ENCODE measurements at places on chromosomes 5 and 9.

DNA sequence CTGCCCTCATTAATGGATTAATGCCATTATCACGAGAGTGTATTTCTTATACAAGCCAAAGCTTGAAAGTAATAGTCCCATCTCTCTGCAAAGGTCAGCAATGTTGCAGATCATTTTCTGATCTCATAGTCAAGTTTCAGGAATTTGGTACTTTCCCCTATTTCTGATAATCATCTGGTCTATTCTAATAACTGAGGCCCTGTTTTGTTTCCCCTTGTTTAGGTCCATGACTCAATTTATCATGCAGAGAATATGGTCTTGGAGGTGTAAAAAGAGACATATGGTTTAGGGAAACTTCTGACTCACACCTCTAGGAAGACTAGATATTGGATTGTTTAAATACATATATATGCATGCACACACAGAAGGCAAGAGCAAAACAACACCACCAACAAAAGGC, 339.3 kb upstream of the NUDT12 start:
- DNase-seq = no peak

GRCh38 chr5:162096448-162096847, 28.9 kb downstream of the GABRG2 start:
- DNase-seq = no peak

DNA sequence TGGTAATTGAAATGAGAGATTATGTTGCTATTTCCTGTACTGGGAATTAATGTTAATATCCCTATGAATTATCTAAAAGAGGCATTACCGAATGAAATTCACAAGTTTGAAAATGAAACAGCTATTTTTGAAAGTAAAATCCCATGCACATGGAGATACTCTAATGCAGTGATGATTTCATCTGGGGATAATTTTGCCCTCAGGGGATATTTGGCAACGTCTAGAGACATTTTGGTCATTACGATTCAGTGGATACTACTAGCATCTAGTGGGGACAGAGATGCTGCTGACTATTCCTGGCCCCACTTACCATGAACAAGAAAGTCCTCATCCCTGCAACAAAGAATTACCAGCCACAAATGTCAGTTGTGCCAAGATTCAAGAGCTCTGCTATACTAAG, 500.9 kb downstream of the EFNA5 start:
- no peak for DNase-seq

DNA sequence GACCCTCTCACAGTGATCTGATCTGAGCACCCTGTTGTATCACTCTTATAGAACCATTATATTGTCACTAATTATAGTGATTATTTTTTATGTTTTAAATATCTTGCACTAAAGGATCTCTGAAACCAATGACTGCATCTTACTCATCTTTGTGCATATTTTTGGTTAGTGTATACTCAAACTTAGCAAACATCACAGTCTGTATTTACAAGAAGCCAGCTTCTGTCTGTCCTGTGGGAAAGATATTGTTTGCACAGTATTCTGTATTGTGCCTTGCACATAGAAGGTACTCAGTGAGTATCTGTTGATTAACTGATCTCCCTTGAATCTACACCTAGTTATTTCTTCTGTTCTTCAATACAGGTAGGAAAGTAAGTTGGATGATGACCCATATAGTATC, 131.5 kb downstream of the PAM start:
- DNase-seq = no peak

DNA sequence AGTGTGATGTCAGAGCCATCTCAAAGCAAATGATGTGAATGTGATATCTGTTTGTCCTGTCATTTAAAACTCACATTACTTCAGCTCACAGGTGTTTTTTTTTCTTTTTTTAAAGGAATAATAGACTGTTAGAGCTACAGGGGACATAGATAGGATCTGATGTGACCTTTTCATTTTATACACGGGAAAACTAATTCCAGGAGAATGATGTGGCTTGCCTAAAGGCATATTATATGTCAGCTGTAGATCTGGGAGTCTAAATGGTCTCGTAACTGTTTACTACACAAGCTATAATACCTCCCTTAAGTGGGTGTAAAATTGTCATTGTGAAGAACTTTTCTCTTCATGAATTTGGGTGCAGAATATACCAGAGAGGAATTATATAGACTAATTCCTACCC, 2.0 kb downstream of the NMUR2 start:
- DNase-seq = no peak

DNA sequence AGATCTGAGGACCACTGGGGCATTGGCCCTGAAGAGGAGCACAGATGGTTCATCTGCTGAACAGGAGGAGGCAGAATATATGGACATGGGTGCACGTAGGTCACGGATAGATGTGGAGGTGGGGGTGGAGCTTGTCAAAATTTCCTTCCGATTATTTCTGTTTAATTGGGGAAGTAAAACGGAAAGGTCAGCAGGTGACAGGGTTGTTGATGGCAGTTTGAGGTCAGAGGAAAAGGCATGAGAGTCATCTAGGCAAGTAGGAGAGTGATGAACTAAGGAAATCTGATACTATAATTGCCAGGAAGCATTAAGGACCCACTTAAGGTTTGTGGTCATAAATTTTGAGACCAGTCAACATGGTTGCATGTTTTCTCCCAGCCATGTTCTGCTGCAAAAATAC, 8.4 kb upstream of the FAM81B start:
- no peak for DNase-seq

GRCh38 chr5:171395042-171395441, 7.4 kb downstream of the NPM1 start:
- no peak for DNase-seq

- no peak for DNase-seq
These were observed 7.3 kb upstream of the HNRNPAB start for GRCh38 chr5:178196986-178197385.

DNA sequence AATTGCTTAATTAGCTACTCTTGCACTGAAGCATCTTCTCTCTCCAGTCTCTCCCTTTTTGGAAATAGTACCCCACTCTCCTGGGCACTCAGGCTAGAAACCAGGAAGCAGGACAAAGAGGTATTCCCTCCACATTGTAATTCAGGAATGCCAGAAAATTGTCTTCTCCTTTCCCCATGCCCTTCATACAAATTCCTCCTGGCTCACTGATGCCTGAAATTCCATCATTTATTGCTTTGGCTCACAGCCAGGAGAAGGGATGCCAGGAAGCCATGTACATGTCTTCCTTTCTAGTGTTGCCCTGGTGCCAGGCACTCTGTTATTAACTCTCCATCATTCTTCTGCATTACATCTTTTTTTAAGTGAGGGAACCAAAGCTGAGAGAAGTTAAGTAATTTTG, 716.5 kb upstream of the C9orf72 start:
- DNase-seq = no peak

- no peak for DNase-seq
These were observed 234.9 kb downstream of the SPATA31D1 start for GRCh38 chr9:82223442-82223841.

DNA sequence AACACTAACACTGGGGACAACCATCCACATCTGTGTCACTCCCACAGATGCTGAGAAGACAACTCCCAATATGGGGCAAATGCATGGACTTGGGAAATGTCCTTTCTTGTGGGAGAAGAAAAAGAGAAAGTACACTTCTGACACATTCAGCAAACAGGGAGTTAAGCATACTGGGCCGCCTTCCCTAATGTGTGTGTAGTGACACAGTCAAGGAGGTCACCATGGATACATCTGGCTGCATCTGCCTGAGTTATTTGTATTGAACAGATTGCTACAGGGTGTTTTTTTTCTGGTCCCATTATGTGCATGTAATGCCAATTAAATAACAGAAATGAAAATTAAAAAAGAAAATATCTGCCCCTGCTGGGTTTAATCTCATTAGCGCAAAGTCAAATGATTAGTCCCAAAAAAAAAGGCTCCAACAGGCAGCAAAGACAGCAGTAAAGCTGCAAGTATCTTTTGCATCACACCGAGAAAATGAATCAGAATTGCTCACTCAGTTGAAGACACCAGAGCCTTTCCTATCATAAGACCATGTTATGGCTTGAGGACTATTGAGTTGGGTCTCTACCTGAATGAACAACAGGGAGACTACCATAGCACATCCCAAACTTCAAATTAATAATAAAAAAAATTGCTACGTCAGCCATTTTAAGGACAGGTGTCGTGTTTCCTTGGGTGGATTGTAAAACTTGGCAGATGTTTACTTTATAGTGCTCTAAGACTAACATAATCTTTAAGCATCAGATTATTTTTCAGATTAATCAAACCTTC, 395.9 kb downstream of the DTWD2 start:
- no peak for DNase-seq

DNA sequence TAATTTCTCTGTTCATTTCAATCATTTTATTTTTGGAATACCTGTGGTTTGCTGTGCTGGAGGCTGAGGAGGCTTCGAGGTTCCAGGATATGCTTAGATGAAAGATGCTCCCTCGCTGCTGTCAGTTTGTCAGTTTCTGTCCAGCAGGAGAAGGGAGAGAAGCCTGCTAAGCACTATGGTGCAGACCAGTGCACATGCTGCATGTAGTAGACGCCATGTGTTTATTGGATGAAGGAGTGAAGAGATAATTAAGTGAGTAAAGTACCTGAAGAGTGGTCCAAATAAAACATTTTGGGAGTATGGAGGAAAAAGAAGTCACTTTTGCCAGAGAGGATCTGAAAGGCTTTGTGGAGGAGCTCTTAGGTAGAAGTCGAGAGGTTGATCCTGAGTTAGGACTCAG, 2.1 kb downstream of the PDZD2 start:
- no peak for DNase-seq

GRCh38 chr5:65817931-65818330, 95.9 kb downstream of the NLN start:
- no peak for DNase-seq

GRCh38 chr5:66074901-66075300, 69.2 kb upstream of the SREK1 start:
- no peak for DNase-seq

DNA sequence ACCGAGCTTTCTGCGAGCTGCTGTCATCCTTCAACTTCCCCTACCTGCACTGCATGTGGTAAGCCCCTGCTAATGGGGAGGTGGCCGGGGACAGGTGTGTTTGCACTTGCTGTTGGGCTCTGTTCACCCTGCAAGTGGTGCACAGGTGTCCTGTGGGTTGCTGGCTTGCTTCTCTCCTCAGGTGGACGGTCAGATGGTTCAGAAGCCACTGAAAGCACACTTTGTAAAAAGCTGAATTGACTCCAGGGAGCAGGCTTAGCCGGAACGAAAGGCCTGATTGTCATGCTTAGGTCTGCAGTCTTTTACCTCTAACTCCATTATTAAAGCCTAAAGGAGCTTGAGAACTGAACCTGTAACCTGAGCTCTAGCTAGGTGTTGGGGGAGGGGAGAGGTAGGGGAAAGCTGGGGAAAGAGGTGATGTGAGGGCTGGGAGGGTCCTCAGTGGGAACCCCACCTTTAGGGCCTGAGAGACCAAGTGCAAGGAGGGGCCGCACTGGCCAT, 37.6 kb downstream of the ACER2 start:
- DNase-seq = no peak

DNA sequence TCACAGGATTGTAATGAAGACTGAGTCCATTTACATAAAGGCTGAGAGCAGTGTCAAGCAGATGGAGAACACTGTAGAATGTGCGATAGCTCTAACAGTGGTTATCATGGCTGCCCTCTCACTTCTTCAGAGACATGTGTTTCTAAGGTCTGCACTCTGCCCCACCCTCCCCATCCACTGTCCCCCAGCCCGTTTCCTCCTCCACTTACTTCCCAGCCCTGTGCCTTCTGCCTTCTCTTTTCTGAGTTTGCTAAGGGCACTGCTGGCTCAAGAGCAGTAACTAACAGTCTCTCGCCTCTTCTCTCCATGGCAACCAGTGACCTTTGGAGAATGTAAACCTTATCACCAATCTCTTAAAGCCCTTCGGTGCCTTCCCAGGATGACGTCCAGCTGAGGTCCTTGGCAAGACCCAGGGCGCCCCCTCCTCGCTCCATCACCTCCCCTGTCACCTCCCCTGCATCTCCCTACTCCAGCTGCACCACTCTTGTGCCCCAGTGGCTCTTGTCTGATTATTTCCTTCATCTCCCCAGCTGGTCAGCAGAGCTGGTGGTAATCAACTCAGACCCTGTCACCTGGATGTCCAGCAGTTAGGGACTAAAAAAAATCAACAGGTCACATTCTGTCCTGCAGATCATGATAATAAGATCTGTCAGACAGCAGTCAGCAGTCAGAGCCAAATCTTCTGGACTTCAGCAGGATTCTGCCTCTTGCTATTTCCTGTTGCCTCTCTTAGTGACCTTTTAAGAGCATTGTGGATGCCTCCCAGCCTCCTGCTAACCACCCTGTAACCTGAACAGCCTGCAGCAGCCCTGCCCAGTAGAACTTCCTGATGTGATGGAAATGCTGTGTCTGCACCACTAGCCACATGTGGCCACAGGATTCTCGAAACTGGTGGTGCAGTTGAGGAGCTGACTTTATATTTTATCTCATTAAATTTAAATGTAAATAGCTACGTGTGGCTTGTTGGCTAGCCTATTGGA, 9.0 kb downstream of the FXN start:
- no peak for DNase-seq

Data from hematopoietic multipotent progenitor cell treated with erythropoietin and hydrocortisone succinate and interleukin-3 and kit ligand, for 15 days (in vitro differentiated cells).